ENCODE measurements at places on chromosomes 5 and 9.

DNA sequence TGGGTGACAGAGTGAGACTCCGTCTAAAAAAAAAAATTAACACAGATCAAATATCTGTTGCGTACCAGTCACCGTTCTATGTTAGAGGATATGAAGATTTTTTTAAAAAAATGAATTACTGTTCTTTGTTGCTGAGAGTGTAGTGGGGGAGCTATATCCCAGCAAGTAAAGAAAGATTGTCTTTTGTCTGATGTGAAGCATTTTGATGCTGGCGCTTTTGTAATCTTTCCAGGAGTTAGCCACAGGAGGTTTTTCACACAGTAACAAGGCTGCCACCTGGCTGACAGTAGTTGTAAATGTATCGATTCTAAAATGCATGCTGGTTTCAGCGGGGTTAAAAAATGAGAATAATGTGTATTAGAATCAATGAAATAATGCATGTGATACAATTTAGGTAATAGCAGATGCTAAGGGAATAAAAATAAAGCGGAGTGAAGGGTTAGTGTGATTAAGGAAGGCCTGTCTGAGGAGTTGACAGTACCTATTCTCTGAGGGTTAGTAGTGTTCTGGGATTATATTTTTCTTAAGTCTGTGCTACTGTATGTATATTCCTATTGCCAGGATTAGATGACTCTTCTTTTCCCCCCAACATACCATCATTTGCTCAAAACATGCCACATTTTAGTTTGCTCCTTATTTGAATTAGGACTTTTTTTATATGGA, 3.4 kb downstream of the LMNB1 start:
- no peak for DNase-seq

- no peak for DNase-seq
Measured at GRCh38 chr5:66828046-66828547, 231.9 kb downstream of the MAST4 start.

DNA sequence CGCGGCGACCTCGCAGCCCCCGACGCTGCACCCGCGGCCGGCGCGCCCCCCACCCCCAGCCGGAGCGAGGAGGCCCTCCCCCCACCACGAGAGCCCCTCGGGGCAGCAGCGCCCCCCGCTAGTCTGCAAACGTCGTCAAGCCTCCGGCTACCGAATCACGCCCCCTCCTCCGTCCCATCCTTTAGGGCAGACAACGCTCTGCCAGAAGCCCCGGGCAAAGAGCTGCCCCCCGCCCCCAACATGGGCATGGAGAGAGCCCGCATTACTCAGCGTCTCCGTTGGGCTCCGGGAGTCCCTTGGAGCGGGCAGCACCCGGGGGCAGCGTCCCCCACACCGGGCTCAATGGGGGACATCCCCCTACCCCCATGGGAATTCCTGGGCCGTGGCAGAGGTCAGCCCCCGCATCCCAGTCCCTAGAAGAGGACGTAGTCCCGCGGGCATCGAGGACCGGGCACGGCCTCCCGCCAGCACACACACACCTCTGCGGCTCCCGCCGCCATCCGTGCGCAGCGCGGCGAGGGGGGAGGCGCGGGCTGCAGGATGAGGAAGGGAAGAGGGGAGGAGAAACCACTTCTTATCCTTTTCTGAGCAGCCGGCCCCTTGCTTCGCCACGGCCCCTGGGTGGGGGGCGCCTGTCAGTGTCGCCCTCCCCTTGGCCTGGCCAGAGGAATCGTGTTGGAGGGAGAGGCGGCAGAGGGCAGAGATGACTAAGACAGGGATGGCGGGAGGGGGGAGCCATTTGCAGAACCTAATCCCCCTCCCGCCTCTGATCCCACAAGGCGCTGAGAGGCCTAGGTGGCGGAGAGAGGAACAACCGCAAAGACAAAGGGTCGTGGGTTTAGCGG, 750 bp downstream of the DNM1 start:
- DNase-seq, result no peak

- DNase-seq, result no peak
Measured at GRCh38 chr9:22041775-22042174, 32.7 kb upstream of the CDKN2B start.

- DNase-seq, result no peak
Measured at GRCh38 chr5:112339761-112340160, 79.3 kb downstream of the EPB41L4A start.

GRCh38 chr9:116543731-116544400, 143.2 kb upstream of the TRIM32 start:
- DNase-seq, result no peak

- no peak for DNase-seq
Measured at GRCh38 chr9:3897631-3898030, 371.8 kb upstream of the RFX3 start.

DNA sequence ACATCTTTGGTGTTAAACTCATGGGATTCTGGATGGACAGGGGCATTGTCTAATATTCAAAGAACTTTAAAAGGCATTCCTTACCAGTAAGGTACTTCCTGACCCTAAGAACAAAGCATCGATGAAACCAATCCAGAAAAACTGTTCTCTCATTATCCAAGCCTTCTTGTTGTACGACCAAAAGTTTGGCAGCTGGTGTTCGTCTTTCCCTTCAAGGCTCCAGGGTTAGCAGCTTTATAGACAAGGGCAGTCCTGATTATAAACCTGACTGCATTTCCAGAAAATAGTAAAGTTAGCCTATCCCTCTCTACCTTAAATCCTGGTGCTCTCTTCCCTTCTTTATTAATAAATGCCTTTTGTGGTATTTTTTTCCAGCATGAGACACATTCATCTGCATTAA, 149.4 kb upstream of the MRPS30 start:
- DNase-seq, result no peak

- no peak for DNase-seq
Measured at GRCh38 chr5:87069974-87070608, 197.6 kb upstream of the RASA1 start.

DNA sequence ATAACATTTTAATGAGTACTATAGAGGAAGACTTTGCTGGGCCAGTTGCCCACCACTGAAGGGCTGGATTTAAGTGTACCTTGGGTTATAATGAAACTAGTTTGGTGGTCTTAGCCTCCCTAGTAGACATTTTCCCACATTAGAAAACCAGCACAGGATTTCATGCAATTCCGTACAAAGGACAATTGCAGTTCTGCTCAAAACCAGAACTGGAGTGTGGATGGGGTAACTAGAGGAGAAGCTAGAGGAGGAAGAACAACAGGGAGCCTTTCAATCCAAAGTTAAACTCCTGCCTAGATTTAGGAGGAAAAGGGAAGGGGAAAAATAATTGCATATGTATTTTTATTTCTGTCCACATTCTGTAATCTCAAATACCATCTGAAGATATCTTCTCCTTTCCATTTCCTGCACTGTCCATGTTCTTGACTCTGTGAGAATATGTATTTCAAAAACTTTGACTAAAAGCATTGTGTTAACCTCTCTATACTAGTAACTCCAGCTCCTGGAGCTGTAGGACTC, 97.5 kb upstream of the SSBP2 start:
- no peak for DNase-seq

- no peak for DNase-seq
Measured at GRCh38 chr5:95163079-95163478, 121.8 kb downstream of the MCTP1 start.

GRCh38 chr9:137268538-137269201, 8.9 kb upstream of the TOR4A start:
- no peak for DNase-seq

DNA sequence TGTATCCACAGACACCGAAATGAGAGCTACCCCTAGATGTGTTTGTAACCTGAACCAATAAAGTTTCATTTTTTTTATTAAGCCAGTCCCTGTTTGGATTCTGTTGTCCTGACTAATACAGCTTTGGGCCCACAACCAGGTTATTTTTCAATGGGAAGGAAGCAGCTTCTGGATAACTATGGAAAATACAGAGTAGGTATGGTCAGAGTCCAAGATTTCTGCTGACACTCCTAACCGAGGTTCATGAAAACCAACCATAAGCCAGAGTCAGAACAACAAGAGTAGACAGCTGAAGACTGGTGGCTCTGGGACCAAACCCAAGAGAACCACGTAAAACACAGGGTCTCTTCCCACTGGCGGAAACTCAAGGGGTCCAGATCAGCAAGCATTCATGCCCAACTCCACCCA, 10.8 kb downstream of the KLF9 start:
- DNase-seq, result no peak

DNA sequence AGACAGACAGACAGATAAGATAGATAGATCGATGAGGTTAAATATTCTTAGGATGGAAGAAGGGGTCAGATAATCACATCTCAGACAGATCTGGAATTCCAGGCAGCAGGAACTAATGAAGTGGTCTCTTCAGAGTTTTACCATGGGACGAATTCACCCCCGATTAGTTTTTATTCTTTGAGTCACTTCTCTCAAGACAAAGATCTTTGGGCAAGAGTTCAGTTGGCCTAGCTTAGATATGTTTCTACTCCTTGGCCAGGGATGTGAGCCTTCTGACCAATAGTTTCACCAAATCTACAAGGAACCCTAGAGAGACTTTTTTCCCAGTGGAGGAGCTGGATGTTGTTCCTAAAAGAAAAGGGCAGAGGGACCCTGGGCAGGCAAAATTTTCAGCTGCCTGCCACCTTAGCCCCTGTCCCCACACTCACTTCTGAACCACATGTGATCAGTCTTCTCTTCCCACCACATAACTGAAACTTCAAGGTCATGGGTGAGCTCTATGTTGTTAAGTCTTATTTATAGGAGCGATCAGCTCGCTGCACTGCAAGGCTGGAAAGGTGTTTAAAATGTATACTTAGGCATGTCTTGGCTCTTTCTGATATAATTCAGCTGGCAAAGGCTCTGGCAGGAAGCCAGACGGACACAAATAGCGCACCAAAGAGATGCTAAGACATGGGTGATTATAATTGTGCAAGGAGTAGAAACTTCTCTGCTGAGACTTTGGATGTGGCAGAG, 132.9 kb downstream of the PALM2AKAP2 start:
- no peak for DNase-seq

GRCh38 chr9:104853683-104854082, 74.3 kb downstream of the ABCA1 start:
- no peak for DNase-seq

- DNase-seq, result no peak
Measured at GRCh38 chr5:67771791-67772190, 443.8 kb upstream of the PIK3R1 start.

- no peak for DNase-seq
Measured at GRCh38 chr5:181204113-181204825, 727 bp downstream of the TRIM7 start.

GRCh38 chr9:87099407-87099806, 152.1 kb upstream of the GAS1 start:
- no peak for DNase-seq

- no peak for DNase-seq
Measured at GRCh38 chr9:15135164-15135792, 171.7 kb downstream of the TTC39B start.

GRCh38 chr9:2718698-2719033, 1.4 kb downstream of the KCNV2 start:
- no peak for DNase-seq

- DNase-seq, result no peak
Measured at GRCh38 chr5:135497971-135498636, 37.7 kb downstream of the NEUROG1 start.

DNA sequence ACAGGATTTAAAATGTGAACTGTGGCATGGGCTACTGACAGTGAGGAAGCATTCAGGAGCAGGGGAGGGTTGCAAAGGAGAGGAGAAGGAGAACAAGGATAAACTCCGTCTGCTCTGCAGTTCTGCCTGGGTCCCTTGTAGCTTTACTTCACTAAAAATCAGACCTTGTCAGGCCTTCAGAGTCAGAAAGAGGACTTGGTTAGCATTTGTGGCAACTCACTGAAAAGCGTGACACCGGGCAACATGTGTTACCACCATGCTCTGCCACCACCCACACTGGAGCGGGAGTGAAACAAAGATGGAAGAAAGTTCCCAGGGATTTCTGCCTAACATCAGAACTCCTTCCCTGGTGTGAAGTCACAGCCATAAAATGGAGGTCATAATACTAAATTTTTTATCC, 19.3 kb downstream of the FYB1 start:
- no peak for DNase-seq

- DNase-seq, result no peak
Measured at GRCh38 chr9:133938753-133939152, 53.4 kb downstream of the VAV2 start.

DNA sequence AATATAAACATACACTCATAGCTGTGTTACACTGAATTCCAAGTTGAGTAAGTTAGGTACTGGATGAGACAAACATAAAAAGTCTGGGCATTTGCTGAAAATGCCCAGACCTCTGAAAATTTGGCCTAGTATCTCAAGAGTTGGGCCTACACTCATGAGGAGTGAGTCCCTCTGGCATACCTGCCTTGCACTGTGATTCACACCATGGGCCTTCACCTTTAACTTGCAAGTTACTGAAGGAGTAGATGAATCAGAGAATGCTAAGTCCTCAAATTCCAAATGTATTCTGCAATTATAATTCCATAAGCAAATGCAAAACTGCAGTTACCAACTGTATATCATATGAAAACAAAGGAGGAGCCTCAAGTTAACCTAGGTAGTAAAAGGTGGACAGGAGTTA, 32.3 kb upstream of the C9orf40 start:
- no peak for DNase-seq

GRCh38 chr9:14030375-14031059, 283.4 kb downstream of the NFIB start:
- DNase-seq, result no peak

- DNase-seq, result no peak
Measured at GRCh38 chr5:126576974-126577373, 18.0 kb downstream of the ALDH7A1 start.

GRCh38 chr9:121990600-121991306, 102.4 kb downstream of the TTLL11 start:
- no peak for DNase-seq

- DNase-seq, result no peak
Measured at GRCh38 chr9:119004618-119004990, 364.6 kb downstream of the BRINP1 start.

DNA sequence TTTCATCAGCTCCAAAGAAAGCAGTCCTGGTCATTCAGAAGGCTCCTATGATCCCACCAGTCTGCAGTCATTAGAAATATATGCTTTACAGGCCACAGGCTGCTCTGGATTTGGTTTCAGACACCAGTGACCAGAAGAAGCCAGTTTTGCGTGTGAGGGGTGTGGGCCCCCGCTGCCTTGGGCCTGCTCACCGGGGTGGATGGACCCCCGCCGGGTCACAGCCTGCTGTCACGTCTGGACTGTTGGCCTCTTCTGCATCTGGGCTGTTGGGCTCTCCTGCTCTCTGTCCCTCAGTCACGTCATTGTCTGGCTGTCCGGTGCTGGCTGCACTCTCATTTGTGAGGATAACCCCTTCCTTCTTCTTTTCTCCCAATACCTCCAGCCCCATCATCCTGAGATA, 33.1 kb downstream of the NSUN2 start:
- no peak for DNase-seq

Data from stimulated activated CD8-positive, alpha-beta memory T cell treated with anti-CD3 and anti-CD28 coated beads, Interleukin-12 subunit alpha, Interleukin-12 subunit beta, amount 100 ng/mL, for 4 hours (primary cell).